ENCODE measurements at places on chromosomes 1 and 21. TPM values are rescaled to one million over a fixed set of nuclear protein-coding genes. Genes with fewer than 3 reads are reported as not detected.

DNA sequence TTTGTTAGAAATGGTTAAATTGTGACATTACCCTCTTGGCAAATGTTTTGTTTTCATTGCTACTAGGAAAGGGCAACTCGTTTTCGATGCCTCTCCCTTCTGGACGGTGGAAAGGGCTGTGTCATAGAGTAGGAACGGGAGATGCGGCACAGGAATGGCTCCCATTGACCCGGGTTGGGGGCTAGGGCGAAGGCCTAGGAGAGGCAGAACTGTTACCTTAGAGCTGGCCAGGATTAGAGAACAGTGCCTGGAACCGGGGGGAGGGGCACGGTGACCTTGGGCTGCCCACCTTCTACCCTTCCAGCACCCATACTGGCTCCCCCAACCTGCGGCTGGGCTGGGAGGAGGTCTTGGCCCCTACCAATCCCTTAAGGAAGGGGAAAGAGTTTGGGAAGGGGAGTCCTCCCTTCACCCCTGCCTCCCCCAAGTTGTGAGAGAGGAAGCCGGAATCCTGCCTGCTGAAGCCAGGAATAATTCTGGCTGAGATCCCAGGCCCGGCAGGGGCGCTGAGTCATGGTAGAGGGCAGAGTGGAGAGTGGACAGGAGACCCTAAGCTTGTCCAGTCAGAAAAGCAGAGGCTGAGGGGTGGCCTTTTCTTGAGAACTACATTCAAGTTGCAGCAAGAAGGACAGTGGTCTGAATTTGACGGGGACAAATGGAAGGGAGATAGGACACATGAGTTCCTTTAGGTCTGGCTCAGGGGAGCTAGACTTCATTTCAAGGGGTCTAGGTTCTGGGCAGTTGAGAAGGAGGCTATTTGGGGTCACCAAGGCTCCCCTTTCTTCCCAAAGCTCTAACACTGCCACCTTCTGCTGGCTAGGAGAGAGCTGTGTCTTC lies 8.2 kb downstream of the LMNA start:
- DNase-seq: peak; percentile 98

GRCh38 chr1:214281720-214282629 lies 1.0 kb downstream of the SMYD2 start:
- DNase-seq: peak; percentile 49

DNA sequence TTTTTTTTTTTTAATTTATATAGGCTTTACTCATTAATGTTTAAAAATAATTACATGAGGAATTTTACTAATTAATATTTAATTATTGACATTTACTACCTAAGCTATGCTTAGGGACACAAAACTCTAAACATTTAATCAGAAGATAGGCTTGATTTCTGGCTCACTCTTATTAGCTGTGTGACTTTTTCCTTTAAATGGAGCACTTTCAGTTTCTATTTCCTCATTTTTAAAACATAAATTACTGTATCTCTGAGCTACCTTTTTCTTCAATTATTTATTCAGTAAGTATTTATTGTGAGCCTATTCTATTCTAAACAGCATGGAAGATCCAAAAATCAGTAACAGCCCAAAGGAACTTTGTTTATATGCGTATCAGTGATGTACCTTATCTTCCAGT lies 40.5 kb downstream of the MAP3K7CL start:
- no peak for DNase-seq

DNA sequence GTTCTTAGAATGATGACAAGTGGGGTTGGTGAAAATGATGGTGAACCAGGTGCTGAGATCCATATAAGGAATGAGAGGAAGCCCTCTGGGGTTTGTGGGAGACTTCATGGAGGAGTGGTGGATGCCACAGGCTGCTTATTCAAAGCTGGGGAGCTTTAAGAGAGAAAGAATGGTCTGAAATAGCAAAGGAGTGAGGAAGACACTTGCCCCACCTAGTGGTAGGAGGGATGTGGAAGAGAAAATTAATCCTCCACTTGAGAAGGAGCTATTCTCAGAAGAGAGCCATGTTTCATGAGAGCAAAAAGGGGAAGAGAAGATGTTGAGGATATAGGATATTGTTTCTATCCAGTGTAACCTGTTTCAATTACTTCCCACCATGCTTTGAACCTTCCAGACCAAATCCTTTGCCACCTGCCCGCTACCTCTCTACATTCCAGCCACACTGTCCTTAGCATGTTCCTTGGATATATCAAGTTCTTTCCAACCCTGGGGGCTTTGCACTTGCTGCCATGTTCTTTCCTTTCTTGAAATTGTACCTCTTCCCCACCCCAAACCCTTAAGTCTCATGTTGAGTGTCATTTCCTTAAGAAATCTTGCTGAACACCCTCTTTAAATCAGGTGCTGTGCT lies 19.6 kb upstream of the ZNF648 start:
- peak; percentile 46 for DNase-seq

DNA sequence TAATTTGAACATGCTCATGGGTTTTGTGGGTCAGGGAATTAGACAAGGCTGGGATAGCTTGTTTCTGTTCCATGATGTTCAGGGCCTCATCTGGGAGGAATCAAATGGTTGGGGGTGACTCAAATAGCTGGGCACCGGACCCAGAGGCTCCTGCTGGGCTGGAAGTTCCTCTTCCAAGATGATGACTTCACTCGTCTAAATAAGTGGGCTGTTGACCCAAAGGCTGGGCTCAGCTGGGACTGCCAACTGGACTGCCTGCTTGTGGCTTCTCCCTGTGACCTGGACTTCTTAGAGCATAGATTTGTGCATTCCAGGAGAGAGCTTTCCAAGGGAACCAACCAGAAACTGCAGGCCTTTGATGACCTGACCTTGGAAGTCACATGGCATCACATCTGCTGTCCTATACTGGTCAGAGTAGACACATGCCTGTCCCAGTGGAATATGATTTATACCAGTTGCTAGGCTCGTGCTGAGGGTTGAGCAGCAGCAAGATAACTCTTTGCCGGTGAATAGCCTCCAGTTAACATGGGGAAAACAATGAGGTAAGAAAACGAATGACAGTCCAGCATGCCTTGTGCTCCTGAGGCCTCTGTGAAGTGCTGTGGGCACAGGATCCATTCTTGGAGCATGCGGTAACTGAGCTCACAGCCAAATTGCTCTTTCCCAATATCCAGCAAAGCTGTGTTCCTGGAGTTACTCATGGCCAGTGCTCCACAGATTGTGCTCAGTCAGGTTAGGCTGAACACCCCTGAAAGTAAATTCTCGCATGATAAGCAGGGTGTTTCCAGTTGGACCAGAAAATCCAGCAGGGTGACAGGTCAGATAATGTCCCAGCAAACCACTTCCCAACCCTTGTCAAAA lies 272.9 kb upstream of the TMEM51 start:
- DNase-seq: peak; percentile 48

PPFIA4 gene
- 180 TPM for total RNA-seq

CYP4Z1 gene
- not detected for total RNA-seq

CCDC27 gene
- total RNA-seq: not detected

SLC2A5 gene
- 12.6 TPM for total RNA-seq

CADM3 gene
- 1.4 TPM for total RNA-seq

DNA sequence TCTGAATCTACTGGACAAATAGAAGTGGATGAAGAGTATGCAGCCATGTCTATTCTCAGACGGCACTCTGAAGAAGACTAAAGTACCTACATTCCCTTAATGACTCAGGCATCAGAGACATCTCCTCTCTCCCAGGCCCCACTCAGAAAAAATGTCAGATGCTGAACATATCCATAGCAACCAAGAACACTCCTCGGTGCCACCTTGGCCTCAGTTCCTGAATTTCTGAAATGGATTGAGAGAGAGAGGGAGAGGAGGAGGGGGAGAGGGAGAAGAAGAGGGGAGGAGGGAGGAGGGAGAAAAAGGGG lies 16.0 kb upstream of the OVAAL start:
- peak; percentile 36 for DNase-seq

GRCh38 chr1:228801068-228801467 lies 65.8 kb downstream of the RHOU start:
- no peak for DNase-seq

ITLN2 gene
- total RNA-seq: not detected

GRCh38 chr21:25039461-25040380 lies 567.6 kb downstream of the MRPL39 start:
- no peak for DNase-seq

CLDN8 gene
- not detected for total RNA-seq

DNA sequence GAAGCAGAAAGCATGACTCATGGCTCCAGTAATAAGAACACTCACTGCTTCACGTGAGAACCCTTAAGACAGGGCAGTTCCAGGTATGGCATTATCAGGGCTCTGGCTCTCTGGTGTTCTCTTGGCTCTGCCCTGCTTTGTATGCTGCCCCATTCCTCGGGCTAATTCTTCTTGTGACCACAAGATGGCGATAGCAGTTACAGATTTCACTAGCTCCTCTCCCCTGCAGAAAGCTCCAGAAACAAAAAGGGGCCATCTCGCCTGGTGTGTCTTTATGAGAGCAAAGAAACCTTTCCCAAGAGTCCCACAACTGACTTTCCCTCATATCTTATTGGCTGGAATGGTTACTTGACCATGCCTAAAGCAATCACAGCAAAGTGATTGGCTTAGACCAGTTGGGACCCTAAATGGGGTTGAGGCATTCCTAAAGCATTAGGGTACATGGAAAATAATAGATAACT lies 60.1 kb downstream of the F3 start:
- DNase-seq: peak; percentile 71

GRCh38 chr1:101198842-101199636 lies 37.8 kb upstream of the S1PR1 start:
- no peak for DNase-seq

DNA sequence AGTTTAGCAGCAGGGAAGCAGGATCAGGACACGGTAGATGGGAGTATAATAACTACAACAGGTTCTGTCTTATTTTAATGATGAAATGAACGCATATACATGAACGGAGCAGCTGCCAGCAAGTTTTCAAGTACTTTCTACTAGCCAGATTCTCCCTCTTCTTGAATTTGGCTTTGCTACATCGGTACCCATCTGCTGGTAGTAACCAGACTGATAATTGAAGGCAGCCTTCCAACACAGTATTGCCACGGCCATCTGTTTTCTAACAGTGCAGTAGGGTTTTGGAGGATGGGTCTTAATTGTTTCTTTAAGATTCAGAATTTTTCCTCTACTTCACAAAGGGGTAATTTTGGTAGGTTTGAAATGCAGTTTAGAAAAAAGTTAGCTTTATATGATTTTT lies 33.4 kb downstream of the CENPF start:
- DNase-seq: no peak

DNA sequence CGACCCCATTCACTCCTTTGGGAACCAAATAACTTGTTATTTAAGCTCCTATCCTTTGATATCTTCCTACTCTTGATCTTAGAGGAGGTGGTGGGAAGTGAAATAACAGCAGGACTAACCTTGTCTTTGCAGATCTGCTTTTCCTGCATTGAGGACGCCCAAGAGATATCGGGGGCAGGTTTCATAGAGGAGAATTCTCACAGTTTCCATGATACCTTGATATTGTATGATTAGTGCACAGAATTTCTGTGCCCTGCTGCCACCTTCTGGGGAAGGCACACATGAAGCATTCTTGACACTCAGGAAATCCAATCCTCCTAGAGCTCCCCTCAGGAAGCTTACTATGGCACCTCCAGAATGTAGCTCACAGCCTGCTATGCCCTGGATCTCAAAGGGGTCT lies 1.6 kb downstream of the CD1B start:
- DNase-seq: no peak

SLC22A15 gene
- 13.8 TPM for total RNA-seq

GRCh38 chr1:40381268-40382107 lies 8.0 kb downstream of the SMAP2 start:
- DNase-seq: no peak

OR2L5 gene
- not detected for total RNA-seq

DNA sequence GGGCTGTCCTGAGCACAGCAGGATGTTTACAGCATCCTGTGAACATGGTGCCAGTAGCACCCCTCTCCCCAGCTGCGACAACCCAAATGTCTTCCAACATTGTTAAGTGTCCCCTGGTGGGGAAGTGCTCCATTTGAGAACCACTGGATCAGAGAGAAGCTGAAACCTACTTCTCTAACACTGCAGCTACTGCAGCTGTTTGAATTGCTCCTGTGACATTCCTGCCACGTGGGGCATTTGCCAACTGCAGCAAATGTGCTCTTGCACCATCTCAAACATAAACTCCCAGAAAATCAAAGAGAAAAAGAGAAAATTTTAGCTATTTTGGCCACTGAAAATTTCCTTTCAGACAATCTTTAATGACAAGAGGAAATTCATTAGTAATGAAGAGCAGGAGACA lies 11.0 kb downstream of the SLC2A5 start:
- DNase-seq: peak; percentile 75

DNA sequence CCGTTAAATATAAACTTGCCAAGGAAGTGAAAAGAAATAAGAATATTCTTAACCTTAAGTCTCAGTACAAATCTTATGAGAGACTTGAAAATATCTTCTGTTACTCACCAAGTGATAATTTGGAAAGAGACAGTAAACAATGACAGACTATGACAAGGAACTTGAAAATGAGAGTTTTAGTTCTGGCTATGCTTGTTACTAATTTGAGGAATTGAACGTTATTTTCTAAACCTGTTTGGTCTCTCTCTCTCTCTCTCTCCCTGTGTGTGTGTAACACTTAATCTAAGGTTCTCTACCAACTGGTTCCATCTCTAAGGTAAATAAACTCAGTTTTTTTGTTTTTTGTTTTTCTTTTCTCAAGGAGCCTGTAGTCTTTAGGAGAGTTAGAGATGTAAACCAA lies 161.8 kb downstream of the AMY1C start:
- no peak for DNase-seq

DNA sequence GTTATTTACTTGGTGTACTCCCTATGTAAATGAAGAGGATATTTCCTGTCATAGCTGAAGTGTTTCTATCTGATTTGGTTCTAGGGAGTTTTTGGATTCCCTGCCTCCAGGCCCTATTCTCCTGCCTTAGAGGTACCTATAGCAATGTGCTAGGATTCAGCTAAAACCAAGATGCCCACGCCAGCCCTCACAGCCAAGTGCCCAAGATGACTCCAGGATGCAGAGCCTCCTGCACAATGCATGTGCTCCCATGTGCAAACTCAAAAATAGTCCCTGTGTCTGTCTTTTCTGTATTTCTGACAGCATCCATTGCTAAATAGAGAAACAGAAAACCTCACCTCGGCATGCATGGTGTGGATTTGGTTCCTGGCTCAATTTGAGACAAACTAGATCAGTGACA lies 887 bp upstream of the TARBP1 start:
- no peak for DNase-seq

DNA sequence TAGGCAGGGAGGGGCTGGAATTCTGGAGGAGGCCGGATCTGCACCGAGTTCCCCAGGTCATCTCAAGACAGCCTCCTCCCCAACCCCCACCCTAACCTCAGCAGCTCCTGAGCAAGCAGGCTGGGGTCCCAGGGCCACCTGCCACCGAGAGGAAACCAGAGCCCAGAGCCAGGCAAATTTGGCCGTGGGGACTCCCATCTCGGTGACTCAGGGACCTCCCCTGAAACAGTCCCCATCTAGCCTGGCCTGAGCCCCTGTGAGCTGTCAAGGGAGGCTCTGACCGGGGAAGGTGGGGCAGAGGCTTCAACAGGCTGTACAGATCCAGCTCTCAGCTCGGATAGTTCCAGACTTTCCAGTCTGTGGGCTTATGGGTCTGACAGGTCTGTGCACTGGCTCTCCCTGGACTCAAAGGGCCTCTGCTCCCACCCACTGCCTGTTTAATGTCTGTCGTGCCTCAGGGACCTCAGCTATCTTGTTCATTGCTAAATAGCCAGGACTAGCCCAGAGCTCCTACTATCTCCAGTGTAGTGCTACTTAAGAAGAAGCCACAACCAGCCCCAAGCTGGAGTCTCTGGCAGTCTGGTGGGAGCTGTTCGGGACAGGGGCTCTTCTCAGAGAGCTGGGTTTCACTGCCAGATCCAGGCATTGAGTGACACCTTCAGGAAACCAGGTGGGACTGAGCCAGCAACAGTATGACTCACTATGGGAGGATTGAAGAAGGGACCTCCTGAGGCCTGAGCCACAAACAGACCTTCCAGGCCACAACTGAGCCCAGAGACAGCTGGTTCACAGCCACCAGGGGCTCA lies 25.6 kb downstream of the MATN1 start:
- peak; percentile 39 for DNase-seq

Data from myocyte (in vitro differentiated cells).